GM12891 (cell line): ENCODE measurements at places on chromosomes 5 and 9.

DNA sequence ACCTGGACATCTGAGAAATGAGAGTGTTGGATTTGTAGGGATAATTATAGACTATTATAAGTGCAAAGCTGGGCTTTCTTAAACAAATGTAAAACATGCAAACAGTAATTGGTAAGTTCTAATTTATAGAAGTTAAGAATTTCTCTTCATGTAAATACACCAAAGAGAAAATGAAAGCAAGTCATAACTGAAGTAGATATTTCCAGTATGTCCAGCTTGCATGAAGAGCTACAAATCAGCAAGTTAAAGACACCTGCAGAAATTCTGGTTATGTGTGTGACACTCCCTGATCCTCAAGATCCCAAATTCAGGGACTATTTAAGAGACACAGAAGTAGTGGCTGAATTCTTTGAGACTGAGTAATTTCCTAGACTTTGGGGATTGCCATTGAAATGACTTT is 308.9 kb downstream of the TLE4 start:
- DNase-seq = no peak

DNA sequence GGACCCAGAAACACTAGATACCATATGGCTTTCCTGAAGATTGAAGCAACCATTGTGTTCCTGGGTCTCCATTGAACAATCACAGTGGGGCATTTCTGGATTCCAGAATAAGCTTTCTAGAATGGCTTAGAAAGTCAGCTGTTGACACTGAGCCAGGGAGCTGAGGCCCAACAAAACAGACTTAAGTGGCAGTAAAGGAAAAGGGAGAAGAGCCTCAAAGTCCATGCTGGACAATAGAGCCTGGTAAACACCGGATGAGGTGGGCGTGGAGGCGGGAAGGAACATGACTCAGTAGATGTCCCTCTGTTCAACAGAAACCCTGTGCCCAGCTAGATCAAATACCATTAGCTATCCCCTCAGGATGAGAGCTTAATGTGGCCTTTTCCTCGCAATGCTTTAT is 14.8 kb downstream of the SPARC start:
- no peak for DNase-seq

GRCh38 chr9:88458716-88459465 is 70.6 kb downstream of the SPIN1 start:
- no peak for DNase-seq

GRCh38 chr5:93874491-93874890 is 133.1 kb upstream of the POU5F2 start:
- DNase-seq = no peak

DNA sequence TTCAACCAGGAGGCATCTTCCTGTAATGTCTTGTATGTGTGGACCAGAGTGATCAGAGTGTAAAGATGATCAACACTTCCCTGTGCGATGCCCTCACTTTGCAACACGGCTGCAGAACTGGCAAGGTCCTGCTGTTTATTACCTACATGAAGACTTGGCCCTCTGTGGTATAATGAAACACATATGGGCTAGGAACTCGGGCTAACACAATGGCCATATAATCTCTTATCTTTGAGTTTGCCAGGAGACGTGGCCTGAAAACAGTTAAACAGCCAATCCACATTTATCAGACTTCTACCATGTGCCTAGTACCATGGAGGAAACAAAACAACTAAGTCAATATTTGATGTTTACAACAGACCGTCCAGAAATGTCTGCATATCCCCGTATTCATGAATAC is 145.5 kb downstream of the ZNF462 start:
- DNase-seq = no peak

GRCh38 chr9:83633255-83633654 is 10.3 kb downstream of the IDNK start:
- no peak for DNase-seq

GRCh38 chr9:132288966-132289365 is 65.8 kb downstream of the SETX start:
- DNase-seq = no peak

GRCh38 chr5:180494510-180495181 is 467 bp downstream of the CNOT6 start:
- DNase-seq = peak; percentile 64

GRCh38 chr5:144183254-144183889 is 12.7 kb downstream of the KCTD16 start:
- no peak for DNase-seq
